Right kidney (tissue), 9 donors: ENCODE measurements at places on chromosomes 13 and 19.

DNA sequence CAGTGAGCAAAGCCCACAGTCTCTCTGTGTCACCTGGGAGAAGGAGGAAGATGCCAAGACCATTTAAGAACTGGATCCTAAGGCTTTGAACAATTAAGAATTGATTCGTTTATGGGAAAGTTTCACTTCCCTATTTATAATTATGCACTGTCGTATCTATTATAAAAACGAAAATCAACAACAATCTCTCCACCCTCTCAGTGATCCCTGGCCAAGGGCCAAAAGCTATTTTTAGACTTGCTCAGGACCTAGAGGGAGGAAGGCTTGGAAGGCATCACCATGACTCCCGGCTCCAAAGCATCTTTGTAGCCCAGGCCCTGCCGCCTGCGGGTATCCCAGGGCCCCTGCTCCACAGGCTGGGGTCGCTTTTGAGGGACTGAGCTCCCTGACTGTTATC, 1.3 kb downstream of the RHPN2 start:
- no peak for DNase-seq

GRCh38 chr19:33891773-33892172, 95.1 kb downstream of the KCTD15 start:
- DNase-seq = no peak

- DNase-seq = no peak
Observed at GRCh38 chr19:39873385-39873784, 27.2 kb upstream of the FBL start.

DNA sequence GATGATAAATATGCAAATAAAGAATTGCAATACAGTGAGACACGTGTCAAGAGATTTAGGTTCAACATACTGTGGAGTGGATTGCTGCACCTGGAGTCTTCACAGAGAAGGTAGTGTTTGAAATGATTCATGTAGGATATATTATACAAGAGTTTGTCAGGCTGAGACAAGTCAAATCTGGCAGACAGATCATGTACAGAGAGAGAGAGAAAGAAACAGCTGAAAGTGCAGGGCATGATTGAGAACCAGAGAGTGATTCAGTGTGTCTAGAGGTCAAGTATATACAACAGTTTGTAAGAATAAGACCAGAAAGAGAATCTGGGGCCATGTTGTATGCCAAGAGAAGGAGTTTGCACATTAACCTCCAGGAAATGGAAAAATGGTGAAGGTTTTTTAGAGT, 2.1 kb upstream of the VWA8 start:
- DNase-seq = no peak

DNA sequence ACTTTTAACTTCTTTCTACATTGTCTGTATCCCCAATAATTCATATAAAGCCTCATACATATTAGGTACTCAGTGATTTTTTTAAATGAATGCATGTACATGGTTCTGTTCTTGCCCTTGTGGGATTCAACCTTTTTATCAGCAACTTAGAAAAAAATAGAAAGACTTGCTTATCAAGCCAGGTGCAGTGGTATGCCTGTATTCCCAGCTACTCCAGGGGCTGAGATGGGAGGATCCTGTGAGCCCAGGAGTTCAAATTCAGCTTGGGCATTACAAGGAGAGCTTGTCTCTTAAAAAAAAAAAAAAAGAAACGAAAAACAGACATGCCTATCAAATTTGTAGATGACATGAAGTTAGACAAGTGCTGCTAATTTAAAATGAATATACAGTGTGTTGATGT, 54.2 kb upstream of the MYCBP2 start:
- no peak for DNase-seq

- peak; percentile 76 for DNase-seq
Observed at GRCh38 chr19:33303791-33304345, 1.5 kb upstream of the CEBPA start.
